NCI-H187 treated with DMSO at 0.1 percent for 48 hours (cell line): ENCODE measurements at places on chromosomes 1 and 21.

DNA sequence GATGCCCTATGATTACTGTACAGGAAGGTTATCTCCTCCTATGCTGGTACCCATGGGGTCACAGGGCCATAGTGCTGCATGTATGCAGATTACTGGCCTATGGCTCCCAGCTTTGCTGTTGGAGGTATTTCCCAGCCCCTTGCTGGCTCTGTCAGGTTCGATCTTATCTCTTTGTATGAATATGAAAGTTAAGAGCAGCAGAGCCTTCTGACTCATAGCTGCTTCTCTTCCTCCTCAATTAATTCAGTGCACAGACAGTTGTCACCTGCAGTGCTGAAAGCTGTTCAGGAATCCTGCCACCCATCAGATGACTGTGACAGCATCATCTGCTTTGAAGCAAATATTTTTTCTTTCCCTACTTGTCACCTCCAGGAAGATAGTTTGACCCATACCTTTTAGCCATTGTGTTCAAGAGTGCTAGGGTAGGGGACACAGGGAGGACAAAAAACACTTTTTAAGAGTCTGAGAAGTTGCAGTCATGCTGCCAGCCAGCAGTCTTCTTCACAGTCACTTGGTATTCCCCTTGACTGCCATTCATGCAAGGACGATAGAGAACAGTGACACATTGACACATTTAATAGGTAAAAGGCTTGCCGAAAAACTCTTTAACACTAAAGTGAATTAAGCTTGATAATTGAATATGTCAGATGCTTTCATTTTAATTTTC is 73.1 kb downstream of the KIF1B start:
- DNase-seq: no peak

DNA sequence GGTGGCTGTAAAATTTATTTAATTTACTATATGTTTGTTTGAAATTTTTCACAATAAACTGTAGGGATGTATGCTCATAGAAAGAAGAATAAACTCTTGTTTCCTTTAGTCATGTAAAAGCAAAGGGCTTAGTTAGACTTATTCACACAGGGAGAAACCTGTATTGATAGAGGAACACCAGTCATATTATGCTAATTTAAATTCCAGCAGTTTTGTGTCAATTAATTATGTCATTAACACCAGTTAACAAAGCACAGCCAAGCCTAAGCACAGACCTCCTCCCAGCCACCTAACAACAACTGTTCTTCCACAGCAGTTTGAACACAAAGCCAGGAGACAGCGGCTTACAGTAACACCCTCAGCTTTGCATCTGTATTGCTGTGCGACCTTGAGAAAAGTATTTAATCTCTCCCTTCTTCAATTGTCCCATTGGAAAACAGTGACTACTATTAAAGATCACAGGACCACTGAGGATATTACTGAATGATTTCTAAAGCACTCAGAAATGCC is 260.8 kb upstream of the RRP15 start:
- no peak for DNase-seq

DNA sequence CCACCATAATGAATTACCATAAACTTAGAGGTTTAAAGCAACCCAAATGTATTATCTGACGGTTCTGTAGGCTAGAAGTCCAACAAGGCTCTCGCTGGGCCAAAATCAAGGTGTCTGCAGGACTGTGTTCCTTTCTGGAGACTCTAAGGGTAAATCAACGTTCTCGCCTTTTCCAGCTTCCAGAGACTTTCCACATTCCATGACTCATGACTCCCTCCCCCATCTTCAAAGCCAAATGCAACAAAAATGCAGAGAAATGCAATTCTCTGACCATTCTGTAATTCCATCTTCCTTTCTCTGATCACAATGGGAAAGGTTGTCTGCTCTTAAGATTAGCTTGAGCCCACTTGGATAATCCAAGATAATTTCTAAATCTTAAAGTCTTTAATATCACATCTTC is 287.1 kb downstream of the LTN1 start:
- no peak for DNase-seq

DNA sequence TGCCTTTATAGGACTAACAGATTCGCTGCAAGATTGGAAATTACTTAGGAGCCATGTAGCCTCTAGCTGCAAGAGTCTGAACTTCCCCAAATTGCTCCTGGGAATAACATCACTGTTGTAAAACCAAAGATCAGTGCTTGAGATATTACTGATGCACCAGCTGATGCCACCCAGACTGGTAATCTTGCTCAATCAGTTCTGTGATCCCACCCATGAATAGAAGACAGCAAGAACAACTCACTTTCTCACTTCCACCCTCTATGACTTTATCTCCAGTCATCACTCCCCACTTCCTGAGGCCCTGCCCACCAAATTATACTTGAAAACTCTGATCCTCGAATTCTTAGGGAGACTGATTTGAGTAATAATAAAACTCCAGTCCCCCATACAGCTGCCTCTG is 1011.1 kb downstream of the PLA2G4A start:
- DNase-seq: no peak

GRCh38 chr1:230160957-230161771 is 94.1 kb downstream of the GALNT2 start:
- DNase-seq: no peak
